ENCODE measurements at places on chromosomes 1 and 21.

GRCh38 chr1:24955161-24955560 is 25.1 kb upstream of the RUNX3 start:
- DNase-seq: peak; percentile 5

DNA sequence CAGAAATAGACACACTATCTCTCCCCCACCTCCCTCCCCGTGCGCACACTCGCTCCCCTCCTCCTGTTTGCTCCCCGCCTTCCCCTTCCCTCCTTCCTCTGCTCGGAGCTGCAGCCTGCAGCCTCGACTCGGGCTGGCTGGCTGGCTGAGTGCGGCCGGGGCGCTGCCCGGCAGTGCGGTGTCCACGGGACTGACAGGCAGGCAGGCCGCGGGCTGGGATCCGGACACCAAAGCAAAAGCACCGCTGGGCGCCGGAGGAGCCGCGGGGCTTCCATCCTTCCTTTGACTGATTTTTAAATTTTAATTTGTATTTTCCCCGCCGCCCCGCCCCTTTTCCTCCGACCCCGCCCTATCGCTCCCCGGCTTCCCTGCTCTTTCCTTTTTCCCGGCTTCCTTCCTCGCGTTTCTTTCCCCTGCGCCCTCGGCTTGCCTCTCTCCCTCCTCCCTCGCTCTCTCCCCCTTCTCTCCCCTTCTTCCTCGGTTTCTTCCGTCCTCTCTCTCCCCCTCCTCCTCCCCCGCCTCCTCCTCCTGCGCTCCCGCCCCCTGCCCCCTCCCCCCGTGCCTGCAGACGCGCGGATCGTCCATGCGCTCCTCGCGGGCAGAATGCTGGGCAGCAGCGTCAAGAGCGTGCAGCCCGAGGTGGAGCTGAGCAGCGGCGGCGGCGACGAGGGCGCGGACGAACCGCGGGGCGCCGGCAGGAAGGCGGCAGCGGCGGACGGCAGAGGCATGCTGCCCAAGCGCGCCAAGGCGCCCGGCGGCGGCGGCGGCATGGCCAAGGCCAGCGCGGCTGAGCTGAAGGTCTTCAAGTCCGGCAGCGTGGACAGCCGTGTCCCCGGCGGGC is 109.4 kb downstream of the NAV1 start:
- no peak for DNase-seq

DNA sequence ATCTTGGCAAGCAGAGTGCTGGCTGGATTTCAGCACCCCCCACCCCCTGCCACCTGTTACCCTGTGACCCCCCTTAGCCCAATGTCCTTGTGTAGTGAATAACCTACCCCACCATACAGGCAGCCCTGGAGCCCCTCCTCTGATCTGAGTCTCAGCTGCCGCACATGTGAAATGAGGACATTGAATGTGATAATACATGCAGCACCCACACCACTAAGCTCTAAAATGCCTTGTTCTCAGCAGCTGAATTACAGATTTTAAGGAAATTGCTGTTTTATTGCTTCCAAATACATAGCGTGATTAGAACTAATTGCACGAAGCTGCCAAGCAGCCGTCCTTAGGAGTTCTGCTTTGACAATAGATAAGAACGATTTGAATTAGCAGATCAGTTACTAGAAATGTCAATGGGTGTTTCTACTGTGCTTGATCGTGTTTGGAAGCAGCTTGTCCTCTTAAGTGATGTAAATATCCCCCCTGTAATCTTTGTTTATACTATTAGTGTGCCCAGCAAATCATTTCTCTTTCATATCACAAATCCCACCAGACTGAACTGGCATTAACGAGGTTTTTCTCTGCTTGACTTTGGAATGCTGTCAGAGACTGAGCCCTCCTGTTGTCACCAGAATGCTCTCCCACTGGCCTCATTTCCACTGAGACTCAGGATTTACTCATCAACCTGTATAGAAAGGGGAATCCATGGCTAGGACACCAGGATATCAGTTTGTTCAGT is 4.9 kb downstream of the SLAMF8 start:
- no peak for DNase-seq

GRCh38 chr1:160993544-160994193 is 27.3 kb downstream of the F11R start:
- no peak for DNase-seq

- peak; percentile 48 for DNase-seq
Measured at GRCh38 chr1:116231752-116232151, 120.6 kb downstream of the MAB21L3 start.

GRCh38 chr1:2232916-2233438 is 4.9 kb downstream of the SKI start:
- DNase-seq: no peak
